ENCODE measurements at places on chromosomes 7 and 10. TPM values are rescaled to one million over a fixed set of nuclear protein-coding genes. Genes with fewer than 3 reads are reported as not detected.
A peak's percentile ranks its signal among the peaks of the same experiment; 100 is the strongest.

NODAL gene
- not detected for total RNA-seq

DNA sequence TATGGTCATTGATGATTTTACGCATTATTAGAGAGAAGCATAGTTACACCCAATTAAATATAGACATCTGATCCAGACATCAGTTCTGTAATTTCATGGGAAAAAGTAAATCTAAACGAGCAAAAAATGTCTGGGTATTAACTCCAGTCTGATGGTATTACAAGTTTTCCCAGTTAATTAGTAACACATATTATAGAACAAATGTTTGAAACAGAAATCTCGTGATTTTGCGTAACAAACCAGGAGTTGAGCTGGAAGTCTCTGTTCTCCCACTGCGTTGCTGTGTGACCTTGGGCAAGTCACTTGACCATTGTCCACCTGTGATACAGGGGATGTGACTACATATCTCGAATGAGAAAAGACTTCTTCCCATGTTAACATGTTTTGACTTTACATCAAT is 43.3 kb downstream of the RBM20 start:
- DNase-seq = no peak

DNA sequence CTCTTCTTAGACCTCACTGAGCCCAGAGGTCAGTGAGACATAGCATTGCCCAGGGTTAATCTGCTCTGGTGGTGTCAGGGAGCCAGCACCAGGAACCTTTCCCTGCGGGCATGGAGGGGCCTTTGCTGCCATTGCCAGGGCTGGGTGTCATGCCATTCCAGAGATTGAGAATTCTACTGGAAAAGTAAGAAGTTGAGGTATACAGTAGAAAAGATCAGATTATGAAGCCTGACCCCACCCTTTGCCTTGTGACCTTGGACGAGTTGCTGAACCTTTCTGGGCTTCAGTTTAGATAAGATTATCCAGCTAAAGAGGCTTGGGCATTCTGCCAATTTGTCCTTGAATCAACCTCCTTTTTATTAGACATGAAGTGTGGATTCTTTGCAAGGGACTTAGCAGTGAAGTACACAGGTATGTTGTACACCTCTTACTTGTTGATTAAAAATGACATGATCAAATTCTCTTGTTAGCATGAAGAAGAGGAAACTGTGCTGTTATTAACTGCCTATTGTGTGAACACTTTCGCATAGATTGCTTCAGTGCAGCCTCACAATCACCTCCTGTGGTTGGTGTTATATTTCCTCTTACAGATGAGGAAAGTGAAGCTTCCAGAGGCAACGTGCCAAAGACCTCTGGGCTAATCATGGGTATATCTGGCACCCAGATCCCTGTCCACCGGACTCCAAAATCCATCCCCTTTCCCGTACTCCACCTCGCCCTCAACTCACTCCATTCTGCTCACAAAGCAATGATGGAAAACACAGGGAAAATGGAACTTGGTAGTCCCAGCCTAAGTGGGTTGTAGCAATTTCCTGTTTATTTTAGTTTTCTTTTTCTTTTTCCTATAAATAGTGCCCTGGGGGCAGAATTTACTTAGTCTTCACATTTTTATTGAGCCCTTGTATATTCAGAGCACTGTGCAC is 151.3 kb downstream of the CAMK1D start:
- DNase-seq = no peak

DNA sequence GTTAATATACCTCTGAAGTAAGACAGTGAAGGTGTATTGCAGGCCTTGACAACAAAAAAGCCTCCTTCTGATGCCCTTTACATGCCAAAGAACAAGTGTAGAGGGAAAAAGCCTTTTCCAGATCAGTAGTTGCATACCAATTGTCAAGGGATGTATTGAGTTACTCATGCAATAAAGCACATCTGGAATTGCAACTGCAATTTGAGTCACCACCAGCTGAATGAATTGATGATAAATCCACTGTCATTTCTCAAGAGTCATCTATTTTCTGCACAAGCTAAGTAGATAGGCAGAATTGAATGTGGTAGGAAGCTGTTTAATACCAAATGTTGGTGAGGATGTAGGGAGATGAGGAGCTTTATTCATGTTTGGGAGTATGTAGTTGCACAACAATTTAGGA is 325.9 kb upstream of the SMIM30 start:
- no peak for DNase-seq

DNA sequence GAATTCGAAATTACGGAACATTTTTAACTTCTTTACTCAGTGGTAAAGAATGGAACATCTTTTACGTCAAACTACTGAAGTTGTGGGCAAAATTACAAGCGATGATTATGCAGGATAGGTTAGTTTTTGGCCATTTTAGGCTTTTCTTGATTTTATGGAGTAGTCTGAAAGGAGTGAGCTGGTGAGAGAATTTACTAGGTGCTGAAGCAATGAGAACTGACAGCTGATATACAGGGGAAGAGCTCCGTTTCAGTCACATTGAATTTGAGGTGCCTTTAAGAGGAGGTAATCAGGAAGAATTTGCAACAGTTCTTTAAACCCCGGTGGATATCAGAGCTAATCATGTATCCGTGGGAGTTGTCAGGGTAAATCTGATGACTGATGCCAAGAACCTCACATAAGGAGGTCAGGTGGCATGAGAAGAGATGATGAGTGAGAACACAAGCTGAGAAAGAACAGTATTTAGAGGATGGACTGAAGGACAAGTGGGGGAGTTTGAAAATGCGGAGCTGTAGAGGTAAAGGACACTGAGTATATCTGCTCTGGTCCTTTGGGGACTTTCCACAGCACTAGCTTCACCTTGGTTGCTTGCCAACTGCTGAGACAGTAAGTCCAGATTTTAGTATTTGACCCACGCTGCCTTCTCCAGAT is 104.3 kb downstream of the AHR start:
- no peak for DNase-seq

DNA sequence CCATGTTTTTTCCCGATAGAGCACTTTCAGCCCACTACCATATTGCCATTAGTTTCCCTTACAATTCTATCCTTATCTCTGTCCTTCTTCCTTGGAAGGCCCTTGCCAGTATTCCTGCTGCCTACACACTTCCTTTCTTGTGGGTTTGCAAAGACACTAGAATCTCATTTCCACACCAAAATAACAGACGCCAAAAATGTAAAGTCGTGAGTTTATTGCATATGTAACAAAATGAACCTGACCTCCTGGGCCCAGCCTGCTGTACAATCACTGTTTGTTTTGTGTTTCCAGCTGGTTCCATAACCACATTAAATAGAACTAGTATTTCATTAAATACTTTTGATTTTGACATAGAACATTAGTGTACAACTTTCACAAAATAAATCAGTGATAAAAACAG is 116.7 kb downstream of the SMURF1 start:
- no peak for DNase-seq

- no peak for DNase-seq
Observed at GRCh38 chr7:137655804-137656203, 191.0 kb downstream of the DGKI start.

- DNase-seq = no peak
Observed at GRCh38 chr7:150784120-150784736, 15.9 kb downstream of the TMEM176B start.

GRCh38 chr7:46513447-46513848 is 592.4 kb upstream of the IGFBP3 start:
- peak; percentile 33 for DNase-seq

- no peak for DNase-seq
Observed at GRCh38 chr10:13102002-13102794, 2.2 kb downstream of the OPTN start.

- DNase-seq = no peak
Observed at GRCh38 chr7:19117091-19117869, at the start of gene TWIST1. Gene TWIST1 (minus strand): TSS chr7:19117636. CDS start chr7:19117321, 315 bp downstream.

RPEL1 gene
- total RNA-seq = not detected

DNA sequence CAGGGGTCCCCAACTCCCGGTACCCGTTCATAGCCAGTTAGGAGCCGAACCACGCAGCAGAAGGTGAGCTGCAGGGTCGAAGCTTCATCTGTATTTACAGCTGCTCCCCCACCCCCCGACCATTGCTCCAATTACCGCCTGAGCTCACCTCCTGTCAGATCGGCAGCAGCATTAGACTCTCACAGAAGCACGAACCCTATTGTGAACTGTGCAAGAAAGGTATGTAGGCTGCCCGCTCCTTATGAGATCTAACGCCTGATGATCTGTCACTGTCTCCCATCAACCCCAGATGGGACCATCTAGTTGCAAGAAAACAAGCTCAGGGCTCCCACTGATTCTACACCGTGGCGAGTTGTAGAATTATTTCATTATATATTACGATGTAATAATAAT is 14.6 kb upstream of the AZGP1 start:
- no peak for DNase-seq

CYP2C9 gene
- total RNA-seq = not detected

GRCh38 chr7:24560772-24561171 is 12.5 kb upstream of the PALS2 start:
- DNase-seq = no peak

SPDYE6 gene
- total RNA-seq = not detected

- no peak for DNase-seq
Observed at GRCh38 chr7:43278088-43278644, 165.7 kb downstream of the HECW1 start.

GAD2 gene
- not detected for total RNA-seq

PGAM2 gene
- total RNA-seq = not detected

OPALIN gene
- total RNA-seq = not detected

RBM33 gene
- 29.9 TPM for total RNA-seq

DNA sequence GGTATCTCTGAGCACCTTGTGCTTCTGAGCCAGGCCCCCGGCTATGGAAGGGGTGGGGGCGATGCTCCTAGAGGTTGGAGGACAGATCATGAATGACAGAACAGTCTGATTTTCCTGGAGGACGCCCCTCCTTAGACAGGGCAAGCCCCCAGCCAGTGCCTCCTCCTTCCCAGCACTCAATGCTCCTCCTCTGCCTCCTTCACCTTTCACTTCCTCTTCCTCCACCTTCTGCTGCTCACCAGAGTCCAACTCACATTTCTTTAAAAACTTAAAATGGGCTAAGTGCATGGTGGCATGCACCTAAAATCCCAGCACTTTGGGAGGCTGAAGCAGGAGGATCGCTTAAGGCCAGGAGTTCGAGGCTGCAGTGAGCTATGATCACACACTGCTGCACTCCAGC is 71.1 kb upstream of the CUX1 start:
- DNase-seq = no peak

CPN1 gene
- total RNA-seq = not detected

TOMM7 gene
- total RNA-seq = 274 TPM

IGFBP3 gene
- total RNA-seq = 370 TPM

GRCh38 chr10:100697070-100697469 is 48.3 kb upstream of the PAX2 start:
- peak; percentile 81 for DNase-seq

DRGX gene
- not detected for total RNA-seq

DNA sequence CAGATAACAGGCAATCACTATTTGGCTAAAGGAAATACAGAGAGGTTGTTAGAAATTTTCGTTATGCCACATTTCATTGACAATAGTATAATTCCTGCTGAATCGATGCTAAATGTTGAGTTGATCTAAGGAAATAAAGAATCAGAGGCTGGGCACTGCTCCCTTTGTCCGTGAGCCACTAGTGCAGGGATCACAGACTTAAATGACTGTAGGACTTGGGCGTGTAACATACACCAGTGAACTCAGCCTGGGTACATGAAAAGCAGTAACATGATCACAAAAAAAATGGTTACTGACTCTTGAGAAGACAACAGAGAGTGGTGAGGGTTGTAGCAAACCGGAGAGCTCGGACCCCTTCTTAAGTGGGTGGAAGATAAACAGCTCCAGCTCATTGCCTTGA is 11.8 kb upstream of the ITGB8 start:
- no peak for DNase-seq

GRCh38 chr10:91908337-91909116 is 759 bp downstream of the FGFBP3 start:
- peak; percentile 88 for DNase-seq

BZW2 gene
- total RNA-seq = 79.7 TPM

- DNase-seq = no peak
Observed at GRCh38 chr10:24118246-24118645, 90.7 kb upstream of the KIAA1217 start.

DNA sequence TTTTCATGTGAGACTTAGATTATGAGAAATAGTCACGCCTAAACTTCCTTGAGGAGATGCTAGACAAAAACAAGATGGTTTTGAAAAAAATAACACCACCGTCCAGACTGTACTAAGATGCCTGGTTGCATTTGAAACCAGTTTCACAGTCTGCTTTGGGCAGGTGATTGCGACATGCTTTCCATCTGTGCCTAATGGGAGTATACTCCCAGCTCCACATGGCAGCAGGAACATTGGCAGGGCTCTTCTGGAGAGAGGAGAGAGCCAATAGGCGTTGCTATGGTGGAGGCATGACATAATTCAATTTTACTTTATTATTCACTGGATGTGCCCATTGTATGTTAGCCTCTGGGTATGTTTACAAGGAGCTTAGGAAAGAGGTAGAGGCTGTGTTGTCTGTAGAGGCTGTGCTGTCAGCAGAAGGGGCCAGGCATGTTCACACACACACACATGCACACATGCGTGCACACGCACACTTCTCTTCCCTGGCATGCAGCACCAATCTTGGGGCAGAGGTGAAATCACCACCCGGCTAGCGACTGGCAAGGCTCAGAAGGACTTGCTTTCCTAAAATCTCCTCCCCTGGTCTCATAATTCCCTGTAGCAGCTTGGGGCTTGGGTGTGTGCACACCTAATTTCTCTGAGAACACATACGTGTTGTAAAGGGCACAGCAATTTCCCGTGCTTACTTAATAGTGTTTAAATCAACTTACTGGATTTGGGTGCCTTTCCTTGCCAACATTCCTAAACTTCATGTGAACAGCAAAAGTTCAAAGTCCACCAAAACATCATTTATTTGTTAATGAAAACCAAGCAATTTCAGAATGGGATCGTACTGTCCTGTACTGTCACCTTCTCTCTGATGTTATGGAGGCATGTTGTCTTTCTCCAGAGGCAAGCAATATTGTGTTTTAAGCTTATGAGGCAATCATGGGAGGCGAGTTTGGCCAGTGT is 162.1 kb downstream of the TCF7L2 start:
- no peak for DNase-seq

RBM20 gene
- total RNA-seq = 7.7 TPM

CCDC136 gene
- 2.7 TPM for total RNA-seq

ACSL5 gene
- not detected for total RNA-seq

- DNase-seq = no peak
Observed at GRCh38 chr7:113915956-113916355, 2.9 kb downstream of the PPP1R3A start.

DNA sequence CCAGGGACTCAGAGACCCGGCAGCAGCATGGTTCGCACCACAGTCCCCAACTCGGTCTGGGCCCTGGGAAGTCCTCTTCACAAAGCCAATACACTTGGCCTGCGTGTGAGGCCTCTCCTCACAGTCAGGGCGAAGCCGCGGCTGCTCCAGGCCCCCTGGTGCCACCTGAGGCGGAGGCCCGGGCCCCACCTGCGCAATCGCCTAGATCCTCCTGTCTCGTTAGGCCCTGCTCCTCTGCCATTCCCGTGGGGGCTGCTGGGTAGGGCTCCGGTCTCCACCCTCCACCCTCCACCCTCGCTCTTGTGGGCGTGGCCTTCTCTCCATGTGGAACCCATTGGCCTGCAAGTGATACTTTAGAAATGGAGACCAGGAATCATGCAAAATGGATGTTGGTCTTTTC is 553.3 kb downstream of the INHBA start:
- DNase-seq = no peak

TEX47 gene
- total RNA-seq = not detected

OR2A42 gene
- not detected for total RNA-seq

- DNase-seq = no peak
Observed at GRCh38 chr10:19817231-19817933, 1.1 kb downstream of the PLXDC2 start.

GRCh38 chr10:126349101-126349500 is 39.2 kb downstream of the ADAM12 start:
- DNase-seq = no peak

CLDN4 gene
- 414 TPM for total RNA-seq
